ENCODE measurements at places on chromosomes 11 and 22.

DNA sequence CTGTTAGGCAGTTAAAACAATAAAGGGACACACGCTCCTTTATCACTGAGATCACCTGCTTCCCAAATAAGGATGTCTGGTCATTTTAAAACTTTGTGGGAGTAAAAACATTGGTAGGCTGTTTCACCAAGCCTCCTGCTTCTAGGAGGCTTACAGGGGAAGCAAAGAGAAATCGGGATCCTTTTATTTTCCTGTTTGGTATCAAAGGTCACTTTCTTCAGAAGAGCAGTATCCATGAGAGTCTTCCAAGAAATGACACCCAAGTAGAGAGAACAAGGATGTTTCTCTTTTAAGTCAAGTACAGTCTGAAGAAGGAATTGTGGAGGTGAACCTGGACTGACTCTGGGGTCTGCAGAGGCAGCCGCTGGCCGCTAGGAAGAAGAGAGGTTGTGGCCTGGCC, 36.9 kb upstream of the BID start:
- DNase-seq: no peak

DNA sequence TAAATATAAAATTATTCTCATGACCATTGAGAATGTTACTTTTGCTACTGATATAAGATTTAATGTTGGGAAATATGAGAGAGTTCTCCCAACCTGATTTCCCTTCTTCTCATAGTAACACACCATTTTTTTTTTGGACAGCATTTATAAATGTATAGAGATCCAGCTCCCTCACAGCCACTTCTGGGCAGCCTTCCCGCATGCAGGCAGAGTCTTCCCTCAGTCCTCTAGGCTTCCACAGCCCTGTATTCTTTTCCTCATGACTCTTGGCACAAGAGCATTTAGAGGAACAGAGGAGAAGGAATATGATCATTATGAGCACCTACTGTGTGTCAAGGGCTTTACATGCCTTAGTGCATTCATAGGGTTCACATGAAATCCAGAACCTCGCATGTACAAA, 9.0 kb downstream of the DTX4 start:
- DNase-seq: no peak

DNA sequence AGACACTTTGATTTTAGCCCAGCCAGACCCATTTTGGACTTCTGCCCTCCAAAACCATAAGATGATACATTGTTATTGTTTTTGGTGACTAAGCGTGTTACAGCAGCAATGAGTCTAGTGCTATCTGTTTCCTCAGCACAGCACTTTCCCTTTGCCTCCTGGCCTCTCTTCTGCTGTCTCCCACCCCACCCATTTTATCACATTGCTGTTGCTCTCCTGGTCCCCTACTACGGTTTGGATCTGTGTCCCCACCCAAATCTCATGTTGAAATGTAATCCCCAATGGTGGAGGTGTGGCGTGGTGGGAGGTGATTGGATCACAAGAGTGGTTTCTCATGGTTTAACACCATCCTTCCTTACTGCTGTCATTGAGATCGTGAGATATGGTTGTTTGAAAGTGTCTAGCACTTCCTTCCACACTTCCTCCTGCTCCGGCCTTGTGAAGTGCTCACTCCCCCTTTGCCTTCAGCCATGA, 59.8 kb upstream of the CD82 start:
- DNase-seq: no peak

DNA sequence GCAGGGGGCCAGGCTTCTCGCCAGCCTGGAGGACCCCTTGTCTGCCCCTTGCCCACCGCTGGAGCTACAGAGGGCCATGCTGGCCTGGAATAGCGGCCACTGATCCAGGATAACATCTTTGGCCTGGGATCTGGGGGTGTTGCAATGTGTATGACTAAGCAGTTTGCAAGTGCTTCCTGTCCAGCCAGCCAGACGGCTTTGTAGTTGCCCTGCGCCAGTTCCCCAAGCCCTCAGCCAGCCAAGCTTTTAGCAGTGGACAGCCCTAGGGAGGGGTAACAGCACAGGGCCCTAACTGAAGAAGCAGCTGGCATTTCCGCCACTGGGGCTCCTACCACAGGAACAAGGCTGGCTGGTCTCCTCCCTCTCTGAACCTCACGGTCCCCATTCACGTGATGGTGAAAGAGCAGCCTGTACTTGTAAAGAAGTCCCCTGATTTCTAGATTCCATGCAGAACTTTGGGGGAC, 32.1 kb downstream of the UQCR10 start:
- DNase-seq: no peak

DNA sequence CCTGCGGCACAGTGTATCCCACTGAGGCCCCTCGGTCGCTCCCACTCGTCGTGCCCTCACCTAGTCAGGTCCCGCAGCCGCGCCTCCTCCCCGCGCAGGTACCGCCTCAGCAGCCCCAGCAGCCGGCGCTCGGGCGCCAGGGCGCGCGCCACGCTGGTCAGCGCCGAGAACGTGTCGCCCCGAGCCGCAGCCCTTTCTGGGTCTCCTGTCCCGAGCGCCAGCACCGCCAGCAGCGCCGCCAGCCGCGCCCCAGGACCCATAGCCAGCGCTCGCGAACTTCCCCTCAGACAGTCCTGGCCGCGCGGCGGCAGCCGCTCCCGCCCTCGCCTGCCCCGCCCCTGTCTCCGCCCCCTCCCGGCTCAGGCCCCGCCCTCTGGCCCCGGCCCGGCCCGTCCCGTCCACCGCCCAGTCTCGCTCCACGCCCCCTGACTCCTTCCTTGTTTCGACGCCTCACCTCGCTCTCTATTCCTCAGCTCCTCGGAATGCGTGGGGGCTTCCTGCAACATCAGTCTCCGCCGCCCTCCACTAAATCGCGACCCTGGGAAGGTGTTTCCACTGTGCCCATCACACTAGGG, at the start of gene P4HA3:
TSS of gene P4HA3 (minus strand) at position 289 of the 575 bp plus-strand sequence. CDS start at position 260, 29 bp downstream.
- peak; percentile 15 for DNase-seq

- no peak for DNase-seq
Measured at GRCh38 chr22:28034760-28035401, 115.8 kb upstream of the PITPNB start.

DNA sequence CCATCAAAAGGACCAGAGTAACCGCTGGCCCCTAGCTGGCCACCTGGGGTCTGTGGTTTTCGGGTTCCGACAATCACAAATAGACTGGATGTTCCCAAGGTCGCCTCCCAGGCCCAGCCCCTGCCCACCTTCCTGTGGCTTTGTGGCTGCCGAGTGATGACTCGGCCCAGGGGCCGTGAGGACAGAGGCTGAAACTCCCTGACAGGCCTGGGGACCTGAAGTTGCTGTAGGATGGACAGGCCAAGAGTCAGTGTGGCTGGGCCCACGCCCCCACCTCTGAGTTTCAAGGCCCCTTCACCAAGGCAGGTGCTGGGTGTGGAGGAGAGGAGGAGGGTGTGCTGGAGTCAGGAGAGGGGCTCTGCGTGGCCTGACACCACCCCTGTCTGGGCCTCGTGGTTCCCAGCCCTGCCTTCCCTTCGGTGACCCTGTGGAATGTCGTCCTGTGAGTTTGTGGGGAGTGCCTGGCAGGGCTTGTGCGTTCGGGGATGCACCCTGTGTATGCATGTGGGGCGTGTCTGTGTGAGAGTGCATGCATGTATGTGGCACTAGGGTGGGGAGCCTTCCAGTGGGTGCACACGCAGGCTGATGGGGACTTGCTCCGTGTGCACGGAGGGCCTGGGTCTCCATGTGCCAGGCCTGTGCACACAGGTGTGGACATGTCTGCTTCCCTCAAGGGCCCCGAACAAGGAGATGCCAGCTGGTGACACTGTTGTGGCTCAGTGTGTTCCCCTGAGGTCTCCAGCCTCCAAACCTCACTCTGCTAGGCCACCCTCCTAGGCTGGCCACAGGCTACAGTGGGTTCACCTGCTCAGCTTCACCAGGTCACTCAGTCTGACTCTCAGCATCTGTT, 8.4 kb upstream of the MGAT3 start:
- no peak for DNase-seq

DNA sequence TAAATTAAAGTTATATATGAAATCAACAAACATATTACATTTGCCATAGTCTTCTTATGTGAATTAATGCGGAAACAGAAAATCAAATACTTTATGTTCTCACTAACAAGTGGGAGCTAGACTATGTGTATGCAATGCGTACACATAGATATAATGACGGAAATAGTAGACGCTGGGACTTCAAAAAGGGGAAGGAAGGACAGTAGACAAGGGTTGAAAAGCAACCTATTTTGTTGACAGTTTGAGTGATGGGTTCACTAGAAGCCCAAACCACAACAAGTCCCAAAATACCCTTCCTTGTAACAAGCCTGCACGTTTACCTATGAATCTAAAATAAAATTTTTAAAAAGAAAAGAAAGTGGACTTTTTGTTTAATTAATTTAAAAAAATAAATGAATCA, 430.8 kb upstream of the CNTN5 start:
- DNase-seq: no peak

DNA sequence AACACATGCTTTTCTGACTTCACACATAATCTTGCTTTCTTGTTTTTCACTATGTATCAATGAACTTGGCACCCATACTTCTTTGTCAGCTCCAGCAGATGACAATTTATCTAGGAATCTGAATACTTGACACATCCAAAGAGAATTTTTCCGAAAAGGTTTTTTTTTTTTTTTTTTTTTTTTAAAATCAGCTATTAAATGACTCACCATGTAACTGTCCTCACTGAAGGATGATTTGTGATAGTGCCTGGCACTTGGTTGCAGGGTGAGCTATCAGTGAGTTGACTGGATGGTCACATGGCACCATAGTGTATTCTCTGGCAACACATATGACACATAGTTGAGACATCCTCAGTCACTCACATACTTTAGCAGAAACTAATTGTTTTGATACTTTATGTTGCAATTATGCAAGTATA, 133.4 kb upstream of the E2F8 start:
- no peak for DNase-seq

DNA sequence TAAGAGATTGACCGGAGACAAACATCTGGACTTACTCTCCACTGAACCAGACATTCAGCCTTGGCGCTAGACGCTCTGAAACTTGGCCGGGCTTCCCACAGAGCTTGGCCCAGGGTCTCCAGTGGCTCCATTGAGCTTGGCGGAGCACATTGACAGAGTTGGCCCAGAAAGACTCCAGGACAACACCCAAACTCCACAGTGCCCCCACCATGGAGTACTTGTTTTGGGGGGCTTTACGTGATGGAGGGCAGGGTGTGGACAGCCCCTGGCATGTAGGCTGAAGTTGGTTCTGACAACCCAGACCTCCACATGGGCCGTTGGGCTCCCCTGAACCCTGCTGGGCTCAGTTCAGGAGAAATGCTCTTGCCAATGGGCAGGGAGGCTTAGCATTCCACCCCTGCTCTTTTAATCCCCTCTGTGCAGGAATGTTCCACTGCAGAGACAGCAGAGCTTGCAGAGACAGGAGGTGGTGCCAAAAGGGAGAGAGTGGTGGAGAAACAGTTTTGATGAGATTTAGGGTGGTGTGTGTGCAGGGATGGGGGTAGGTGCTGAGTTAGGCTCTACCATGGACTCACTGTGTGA, 102.4 kb upstream of the TIMP3 start:
- DNase-seq: no peak

DNA sequence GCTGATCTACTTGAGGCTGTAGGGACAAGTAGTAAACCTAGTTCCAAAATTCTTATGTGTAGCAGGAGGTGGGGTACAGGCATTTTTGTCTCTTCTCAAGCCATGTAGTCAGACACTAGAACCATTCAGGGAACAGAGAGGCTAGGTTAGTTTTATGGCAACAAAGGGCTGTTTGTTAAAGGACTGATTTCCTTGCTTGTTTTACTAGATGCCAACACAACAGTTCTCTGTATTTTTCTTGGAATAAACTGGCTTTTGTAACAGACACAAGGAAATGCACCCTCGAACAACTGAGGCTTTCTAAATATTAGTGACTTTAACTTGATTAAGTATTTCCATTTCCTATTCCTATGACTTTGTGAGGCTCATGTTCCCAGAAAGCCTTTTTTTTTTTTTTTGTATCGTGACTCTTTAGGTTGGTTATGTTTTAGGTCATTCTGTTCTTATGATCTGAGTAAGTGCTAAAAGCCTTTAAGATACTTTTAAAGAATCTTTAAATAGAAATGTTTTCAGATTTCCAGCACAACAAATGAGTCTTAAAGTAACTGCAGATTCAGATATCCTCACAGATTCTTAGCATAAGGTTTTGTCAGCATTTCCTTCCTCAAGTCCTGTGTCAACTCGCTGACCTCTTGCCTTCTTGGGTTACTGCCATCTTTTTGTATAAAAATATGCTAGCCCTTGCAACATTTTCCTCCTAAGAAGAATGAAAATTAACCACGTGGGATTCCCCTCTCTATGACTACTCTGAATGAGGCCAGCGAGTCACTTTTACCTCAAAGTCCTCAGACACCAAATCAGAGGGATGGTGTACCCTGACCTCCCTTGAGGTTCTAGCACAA, 92.5 kb downstream of the CCDC83 start:
- DNase-seq: no peak

- DNase-seq: no peak
Measured at GRCh38 chr11:133840479-133840941, 4.8 kb downstream of the SPATA19 start.

DNA sequence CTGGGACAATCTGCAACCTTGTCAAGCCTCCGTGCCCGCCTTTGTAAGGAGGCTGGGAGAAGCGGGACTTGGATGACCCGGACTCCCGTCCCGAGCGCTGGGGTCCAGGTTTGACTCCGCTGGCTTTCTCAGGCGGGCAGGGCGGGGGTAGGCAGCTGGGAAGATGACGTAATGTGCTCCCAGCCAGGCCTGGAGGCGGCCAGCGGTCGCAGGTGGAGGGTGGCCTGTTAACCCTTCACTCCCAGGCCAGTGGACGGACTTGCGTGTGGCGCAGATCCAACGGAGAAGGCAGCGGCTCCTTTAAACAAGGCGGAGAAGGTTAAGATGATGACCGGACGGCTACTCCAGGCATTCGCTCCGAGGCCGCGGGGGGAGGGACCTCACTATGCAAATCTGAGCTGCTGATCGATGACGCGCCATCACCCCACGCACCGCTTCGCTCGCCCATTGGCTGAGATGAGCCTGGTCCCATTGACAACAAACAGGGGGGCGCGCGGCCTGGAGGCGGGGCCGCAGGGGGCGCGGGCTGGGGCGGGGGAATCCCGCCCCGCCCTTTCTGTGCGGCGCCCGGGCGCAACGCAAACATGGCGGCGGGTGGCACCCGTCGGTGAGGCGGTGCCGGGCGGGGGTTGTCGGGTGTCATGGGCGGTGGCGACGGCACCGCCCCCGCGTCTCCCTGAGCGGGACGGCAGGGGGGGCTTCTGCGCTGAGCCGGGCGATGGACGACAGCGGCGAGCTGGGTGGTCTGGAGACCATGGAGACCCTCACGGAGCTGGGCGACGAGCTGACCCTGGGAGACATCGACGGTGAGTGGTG, at the start of gene SREBF2:
TSS of gene SREBF2 (plus strand) at position 553 of the 816 bp plus-strand sequence. CDS start at position 719, 166 bp downstream.
- DNase-seq: peak; percentile 99

DNA sequence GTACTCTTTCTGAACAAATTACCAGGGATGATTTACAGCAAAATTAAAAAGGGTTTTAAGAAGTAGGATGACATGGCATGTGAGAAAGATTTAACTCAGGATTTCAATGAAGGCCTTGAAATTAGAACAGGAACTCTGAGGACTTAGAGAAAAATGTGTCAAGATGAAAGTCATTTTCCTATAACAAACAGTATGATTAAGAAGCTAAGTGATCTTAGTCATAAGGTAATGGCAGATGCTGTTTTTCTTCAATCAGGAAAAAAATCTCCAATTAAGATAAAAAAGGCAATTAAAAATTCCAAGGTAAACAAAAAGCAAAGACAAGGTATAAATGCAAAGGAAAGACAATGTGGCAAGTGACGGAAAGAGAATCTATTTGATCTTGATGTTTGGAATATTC, 73.5 kb downstream of the GAB2 start:
- no peak for DNase-seq

GRCh38 chr22:24200619-24201212, 19.4 kb downstream of the SUSD2 start:
- DNase-seq: no peak

GRCh38 chr22:18032455-18033101, 8.2 kb upstream of the MICAL3 start:
- DNase-seq: no peak

- no peak for DNase-seq
Measured at GRCh38 chr11:27460158-27460978, 12.2 kb downstream of the LGR4 start.

All from activated CD4-positive, alpha-beta T cell treated with anti-CD3 and anti-CD28 coated beads for 4 hours (primary cell).